ENCODE measurements at places on chromosomes 11 and 22.
A peak's percentile ranks its signal among the peaks of the same experiment; 100 is the strongest.

DNA sequence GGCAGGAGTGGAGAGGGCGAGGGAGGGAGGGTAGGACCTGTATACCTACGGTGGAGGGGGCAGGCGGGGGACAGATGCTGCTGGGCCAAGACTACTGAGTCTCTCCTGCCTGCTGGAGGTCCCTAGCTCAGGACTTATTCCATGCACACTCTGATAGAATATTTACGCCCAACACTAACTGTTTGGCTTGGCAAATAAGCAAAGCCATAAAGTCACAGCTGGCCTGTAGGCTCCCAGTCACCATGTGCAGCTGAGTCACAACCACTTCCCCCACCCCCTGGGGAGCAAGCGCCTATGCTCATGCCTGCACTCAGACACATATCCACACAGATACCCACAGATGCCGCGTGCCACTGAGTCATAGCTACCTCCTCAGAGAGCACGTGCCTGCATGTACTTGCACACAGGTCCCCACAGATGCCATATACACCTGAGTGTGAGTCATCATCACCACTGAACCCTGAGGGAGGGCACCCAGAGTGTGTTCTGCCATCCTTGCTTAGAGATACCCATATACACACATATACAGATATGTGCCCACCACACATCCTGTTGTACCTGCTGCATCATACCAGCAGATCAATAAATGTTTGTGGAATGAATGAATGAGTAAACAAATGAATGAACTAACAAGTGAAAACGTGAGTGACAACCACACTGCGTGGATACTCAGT lies 95.8 kb downstream of the SWAP70 start:
- peak; percentile 100 for DNase-seq

DNA sequence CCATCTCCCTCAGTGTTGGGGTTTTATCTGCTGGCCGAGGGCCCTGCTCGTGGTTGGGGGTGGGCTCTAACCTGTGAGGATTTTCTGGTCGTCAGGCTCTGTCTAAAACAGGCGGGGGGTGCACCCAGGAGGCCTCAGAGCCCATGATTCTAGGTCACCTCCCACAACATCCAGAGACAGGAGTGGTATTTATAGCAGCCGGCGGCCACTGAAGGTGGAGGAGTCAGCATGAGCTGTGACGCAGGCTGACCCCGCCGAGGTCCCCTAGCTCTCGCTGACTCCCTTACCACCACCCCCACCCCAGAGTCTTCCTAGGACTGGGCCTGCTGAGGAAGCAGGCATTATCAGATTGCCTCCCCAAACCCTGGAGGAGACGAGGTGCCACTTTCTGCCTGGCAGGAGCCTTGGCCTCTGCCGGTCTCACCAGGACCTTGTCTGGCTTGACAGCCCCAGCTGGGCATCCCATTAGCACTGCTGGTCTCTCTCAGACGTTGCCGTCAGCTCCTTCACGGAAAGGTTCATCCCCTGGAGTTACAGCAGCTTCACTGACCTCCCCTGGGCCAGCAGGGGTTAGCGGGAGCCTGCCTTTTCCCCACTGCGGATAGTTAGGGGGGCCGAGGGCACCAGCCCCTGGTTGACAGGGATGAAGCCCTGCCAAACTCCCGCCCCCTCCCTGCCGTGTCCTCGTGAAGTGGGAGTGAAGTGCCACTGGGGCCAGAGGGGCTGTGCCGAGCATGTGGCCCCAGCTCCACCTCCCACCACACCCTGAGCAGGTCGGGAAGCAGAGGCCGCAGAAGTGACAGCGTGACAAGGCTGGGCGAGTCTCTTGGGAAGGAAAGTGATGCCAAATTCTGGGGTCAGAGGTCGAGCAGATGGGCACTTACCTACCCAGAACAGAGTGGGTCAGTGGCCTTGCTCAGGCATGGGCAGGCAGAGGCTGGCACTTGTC lies 26.5 kb downstream of the DAGLA start:
- DNase-seq, result no peak

- DNase-seq, result no peak
Measured at GRCh38 chr11:9070749-9071491, 20.5 kb downstream of the SCUBE2 start.

DNA sequence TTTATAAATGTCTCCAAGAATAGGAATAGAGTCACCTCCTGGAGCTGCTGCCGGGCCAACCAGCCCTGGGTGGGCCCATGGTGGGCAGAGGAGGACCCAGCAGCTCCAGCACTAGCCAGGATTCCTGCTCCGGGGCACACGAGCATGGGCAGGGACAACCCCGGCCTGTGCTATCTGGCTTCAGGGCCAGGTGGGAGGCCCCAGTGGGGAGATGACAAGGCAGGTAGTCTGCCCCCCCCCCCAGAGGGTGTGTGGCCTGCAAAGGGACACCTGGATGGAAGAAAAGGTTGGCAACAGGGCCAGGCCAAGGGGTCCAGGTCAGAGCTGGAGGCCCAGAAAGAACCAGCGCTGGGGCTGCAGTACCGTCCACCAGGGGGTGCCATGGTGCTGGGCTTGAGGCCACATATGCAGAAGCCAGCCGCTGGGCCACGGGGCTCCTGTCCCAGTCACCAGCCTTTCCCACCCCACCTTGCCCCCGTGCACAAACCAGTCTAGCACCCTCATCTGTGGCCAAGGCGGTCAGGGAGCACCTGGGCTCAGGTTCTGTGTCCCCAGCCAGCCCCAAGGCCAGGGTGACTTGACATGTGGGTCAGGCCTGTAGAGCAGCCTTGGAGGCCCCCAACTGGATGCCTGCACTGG lies 3.4 kb downstream of the TSPAN32 start:
- peak; percentile 76 for DNase-seq

- no peak for DNase-seq
Measured at GRCh38 chr11:6895010-6895409, 2.7 kb upstream of the OR2D2 start.

GRCh38 chr11:72141066-72141465 lies 5.5 kb downstream of the FOLR3 start:
- peak; percentile 97 for DNase-seq

- no peak for DNase-seq
Measured at GRCh38 chr11:131640320-131640719, 269.9 kb downstream of the NTM start.

GRCh38 chr11:114262681-114263512 lies 33.3 kb upstream of the NNMT start:
- peak; percentile 60 for DNase-seq

DNA sequence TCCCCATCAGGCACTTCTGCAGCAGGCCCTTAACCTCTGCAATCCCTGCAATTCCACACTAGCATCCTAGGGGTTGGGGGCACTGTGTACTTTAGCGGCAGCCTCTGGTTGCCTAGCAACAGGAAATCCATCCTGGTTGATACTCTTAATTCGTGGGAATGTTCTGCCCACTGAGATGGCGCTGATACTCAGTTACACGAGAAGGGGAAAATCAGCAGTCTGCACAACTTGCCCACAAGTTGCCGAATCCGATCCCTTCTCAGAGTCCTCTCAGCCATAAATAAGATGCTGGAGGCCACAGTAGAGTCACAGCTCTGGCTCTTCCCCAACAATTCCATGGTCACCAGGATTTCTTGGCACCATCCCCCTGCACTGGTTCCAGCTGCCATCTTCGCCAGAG lies 57.6 kb upstream of the CRYBB3 start:
- DNase-seq, result no peak

DNA sequence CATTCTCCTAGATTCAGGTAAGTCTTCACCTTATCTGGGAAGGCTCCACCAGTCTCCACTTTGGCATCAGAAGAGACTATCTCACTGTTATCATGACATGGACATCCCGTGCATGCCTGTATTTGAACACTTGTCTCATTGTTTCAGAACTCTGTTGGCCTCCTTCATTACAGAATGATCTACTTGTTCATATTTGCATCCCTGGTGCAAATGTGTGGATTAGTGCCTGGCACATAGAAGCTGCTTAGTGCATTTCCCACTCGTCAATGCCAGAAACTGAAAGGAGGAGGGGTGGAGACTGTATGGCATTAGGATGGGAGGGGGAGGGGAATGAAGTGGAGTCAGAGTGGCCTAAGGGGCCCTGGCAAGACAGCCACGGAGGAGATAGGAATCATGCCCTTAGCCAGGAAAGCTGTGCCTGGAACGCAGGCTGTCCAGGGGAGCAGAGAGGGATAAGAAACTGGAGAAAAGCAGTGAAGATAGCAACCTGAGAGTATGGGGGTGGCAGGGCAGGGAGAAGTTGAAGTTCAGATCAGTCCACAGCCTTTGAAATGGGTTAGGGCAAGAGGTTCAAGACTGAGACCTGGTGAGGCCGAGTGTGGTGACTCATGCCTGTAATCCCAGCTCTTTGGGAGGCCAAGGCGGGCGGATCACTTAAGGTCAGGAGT lies 53.8 kb upstream of the CAPRIN1 start:
- peak; percentile 9 for DNase-seq

DNA sequence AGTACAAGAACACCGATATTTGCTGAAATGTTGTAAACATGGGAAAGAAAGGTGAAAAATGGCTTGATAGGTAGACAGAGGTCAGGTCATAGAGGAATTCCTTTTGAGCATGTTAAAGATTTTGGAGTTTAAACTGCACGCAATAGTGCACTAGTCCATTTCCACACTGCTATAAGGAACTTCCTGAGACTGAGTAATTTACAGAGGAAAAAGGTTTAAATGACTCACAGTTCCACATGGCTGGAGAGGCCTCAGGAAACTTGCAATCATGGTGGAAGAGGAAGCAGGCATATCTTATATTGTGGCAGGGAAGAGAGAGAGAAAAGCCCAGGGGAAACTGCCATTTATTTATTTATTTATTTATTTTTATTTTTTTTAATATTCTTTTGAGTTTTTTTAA lies 5.0 kb downstream of the OR10A5 start:
- no peak for DNase-seq

DNA sequence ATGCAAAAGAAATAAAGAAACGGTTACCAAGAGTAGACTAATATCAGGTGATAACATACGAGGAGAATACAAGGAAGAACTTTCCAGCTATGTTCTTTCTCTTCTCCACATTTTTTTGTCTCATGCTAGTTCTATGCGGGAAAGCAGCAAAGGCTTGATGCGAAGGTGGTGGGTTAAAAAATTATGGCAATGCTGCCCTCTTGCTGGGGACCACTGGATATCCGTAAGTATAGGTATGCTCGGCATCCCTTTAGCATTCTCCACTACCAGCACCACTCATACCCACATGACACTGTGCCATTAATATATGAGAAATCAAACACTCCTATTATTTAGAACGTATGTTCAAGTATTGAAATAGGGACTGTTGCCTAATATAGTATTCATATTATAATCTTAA lies 776.4 kb downstream of the LRRC4C start:
- DNase-seq, result no peak

- DNase-seq, result no peak
Measured at GRCh38 chr11:12222055-12222792, 111.8 kb downstream of the MICAL2 start.

- DNase-seq, result peak; percentile 21
Measured at GRCh38 chr11:44968510-44968909, 17.8 kb upstream of the TP53I11 start.

DNA sequence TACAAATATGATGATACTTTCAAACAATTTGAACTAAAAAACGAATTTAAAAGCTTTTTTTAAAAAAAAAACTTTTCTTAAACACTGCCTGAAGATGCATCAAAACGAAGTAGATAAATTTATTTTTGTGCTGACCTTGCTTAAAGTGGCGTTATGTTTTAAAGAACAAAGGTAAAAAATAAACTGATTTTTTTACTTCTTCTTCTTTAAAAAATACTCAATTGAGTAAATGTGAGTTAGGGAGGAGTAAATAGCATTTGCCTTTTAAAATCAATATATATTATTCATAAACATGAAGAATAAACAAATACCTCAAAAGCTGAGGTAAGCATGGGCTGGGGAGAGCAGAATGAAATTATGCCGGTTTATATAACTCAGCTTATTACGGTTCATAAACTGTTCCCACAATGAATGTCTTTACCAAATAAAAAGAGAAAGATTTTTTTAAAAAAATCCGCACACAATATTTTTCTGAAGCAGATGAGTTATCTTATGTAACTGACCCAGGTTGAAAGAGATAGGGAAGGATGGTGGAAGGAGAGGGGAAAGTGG lies 9.0 kb downstream of the PAX6 start:
- no peak for DNase-seq

- no peak for DNase-seq
Measured at GRCh38 chr22:49178246-49179005, 649.2 kb downstream of the BRD1 start.

- DNase-seq, result no peak
Measured at GRCh38 chr11:17774232-17775034, 39.9 kb downstream of the KCNC1 start.

DNA sequence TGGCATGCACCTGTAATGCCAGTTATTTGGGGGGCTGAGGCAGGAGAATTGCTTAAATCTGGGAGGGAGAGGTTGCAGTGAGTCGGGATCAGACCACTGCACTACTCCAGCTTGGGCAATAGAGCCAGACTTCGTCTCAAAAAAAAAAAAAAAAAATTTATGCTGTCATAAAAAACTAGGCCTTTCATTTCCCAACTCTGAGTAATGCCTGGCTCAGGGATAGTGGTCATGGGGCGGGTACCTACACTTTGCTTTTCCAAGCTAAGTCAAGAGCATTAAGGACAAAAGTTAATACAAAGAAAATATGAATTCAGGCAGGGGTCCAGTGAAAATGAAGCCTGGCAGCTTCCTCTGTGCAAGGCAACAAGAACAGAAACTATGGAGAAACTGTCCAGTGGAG lies 16.3 kb downstream of the CPSF7 start:
- peak; percentile 21 for DNase-seq

- DNase-seq, result peak; percentile 22
Measured at GRCh38 chr11:112977755-112978154, 16.5 kb downstream of the NCAM1 start.

- DNase-seq, result no peak
Measured at GRCh38 chr11:102307727-102308038, 9.6 kb upstream of the BIRC3 start.

DNA sequence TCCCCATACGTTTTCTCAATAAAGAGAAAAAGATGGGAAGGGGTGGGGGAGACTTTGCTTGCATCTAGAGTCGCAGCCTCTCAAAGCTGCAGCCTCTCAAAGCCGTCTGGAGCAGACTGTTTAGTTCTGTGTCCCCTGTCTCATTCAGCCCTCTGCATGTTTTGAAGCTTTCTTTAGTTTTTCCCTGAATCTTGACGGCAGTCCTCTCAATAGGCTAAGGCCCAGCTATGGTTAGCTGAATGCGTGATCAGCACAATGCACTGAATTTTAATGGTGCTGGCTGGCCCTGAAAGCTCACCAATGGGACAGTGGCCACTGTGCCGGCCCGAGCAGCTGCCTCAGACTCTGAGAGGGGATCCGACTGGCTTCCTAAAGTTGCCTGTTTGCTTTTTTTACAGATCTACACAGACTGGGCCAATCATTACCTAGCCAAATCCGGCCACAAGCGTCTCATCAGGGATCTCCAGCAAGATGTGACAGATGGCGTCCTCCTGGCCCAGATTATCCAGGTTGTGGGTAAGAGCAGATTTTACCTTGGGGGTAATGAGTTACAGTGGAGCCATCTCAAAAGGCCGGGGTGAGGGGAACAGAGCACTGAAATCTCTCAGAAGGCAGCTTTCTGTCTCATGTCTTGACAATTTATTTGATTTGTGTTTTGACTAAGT lies 119.6 kb downstream of the NAV2 start:
- DNase-seq, result no peak
